NB4 (cell line): ENCODE measurements at places on chromosomes 2 and 18.

GRCh38 chr2:10002681-10003080, 40.7 kb upstream of the KLF11 start:
- no peak for DNase-seq

- no peak for DNase-seq
Observed at GRCh38 chr18:1691863-1692262, 787.2 kb downstream of the ADCYAP1 start.

- DNase-seq = no peak
Observed at GRCh38 chr2:196980473-196980872, 54.0 kb upstream of the PGAP1 start.

- DNase-seq = no peak
Observed at GRCh38 chr2:95761556-95761955, 169.8 kb downstream of the TRIM43 start.

DNA sequence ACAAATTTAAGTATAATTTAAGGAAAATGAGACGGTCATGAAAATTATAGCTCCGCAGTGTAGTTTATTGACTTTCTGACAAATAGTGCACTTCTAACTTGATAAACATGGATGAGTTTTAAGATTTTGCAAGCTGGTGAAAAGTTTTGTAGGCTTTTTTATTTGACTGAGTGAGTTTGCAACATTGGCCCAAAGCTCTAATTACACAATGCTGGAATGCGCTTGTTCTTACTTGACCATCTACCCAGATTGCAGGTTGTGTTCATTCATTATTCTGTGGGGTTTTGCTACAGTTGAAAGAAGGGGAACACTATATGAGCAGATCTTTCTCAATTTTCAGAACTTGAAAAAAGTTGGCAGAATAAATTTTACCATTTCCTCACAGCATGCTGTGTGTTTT, 13.5 kb downstream of the SPOPL start:
- peak; percentile 37 for DNase-seq

DNA sequence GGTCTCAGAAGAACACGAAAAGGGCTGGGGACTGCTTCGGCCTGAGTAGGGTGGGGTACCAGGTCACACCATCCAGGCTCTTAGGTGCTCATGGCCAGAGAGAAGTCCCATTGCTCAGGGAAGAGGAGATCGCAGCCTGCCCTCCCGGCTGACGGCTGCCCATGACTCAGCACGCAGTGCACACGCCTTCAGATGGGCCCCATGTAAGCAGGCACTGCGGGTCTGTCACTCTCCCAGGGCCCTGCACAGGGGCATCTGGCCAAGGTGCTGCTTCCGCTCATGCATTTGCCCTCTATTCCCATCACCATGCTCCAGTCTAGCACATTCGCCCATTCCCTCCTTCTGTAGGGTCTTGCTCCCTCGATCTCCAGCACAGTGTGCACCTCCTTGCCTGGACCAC, 34.7 kb downstream of the SFXN5 start:
- peak; percentile 57 for DNase-seq

- no peak for DNase-seq
Observed at GRCh38 chr2:36918307-36918706, 48.0 kb downstream of the STRN start.

DNA sequence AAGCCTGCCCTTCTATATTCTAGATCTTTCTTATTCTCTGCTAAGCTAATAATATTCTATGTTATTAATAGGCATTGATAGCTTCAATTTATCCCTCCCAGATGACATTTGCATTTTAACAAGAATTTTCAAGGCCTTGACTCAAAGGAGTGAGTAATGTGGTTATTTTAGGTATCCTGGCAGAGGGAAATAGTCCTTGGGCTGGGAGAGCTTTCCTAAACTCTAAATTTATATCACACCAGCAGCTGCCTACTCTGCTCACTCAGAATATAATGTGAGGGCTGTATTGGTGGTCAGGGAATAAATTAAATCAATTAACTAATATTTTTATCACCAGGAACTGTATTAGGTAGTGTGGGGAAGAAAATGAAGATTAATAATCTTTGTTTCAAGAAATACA, 74.8 kb upstream of the ADAM23 start:
- DNase-seq = no peak

GRCh38 chr2:168740360-168740759, 62.1 kb upstream of the NOSTRIN start:
- DNase-seq = no peak

GRCh38 chr2:4898706-4899105, 793.5 kb upstream of the SOX11 start:
- DNase-seq = no peak

- DNase-seq = no peak
Observed at GRCh38 chr18:22346401-22346952, 71.2 kb downstream of the CTAGE1 start.

DNA sequence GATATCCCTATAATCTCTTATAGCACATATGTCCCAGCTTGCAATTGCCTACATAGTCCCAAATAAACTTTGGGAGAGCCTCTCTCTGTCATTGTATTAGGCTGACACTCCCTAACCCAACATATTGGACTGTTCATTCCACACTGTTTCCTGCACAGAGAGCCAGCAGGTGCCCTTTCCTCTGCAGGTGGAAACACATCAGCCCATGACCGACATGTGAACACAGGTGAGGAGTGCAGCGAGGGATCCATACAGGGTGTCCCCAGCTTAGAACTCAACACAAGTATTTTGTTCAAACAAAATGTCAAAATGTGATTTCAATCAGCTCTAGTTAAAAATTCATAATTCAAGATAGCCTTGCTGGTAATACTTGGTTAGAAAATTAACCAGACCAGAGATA, 49.9 kb upstream of the TPO start:
- no peak for DNase-seq

GRCh38 chr2:171880774-171881173, 13.3 kb downstream of the SLC25A12 start:
- DNase-seq = no peak

GRCh38 chr2:124327303-124327702, 302.2 kb downstream of the CNTNAP5 start:
- no peak for DNase-seq

GRCh38 chr2:21890716-21891115, 766.9 kb downstream of the TDRD15 start:
- no peak for DNase-seq

DNA sequence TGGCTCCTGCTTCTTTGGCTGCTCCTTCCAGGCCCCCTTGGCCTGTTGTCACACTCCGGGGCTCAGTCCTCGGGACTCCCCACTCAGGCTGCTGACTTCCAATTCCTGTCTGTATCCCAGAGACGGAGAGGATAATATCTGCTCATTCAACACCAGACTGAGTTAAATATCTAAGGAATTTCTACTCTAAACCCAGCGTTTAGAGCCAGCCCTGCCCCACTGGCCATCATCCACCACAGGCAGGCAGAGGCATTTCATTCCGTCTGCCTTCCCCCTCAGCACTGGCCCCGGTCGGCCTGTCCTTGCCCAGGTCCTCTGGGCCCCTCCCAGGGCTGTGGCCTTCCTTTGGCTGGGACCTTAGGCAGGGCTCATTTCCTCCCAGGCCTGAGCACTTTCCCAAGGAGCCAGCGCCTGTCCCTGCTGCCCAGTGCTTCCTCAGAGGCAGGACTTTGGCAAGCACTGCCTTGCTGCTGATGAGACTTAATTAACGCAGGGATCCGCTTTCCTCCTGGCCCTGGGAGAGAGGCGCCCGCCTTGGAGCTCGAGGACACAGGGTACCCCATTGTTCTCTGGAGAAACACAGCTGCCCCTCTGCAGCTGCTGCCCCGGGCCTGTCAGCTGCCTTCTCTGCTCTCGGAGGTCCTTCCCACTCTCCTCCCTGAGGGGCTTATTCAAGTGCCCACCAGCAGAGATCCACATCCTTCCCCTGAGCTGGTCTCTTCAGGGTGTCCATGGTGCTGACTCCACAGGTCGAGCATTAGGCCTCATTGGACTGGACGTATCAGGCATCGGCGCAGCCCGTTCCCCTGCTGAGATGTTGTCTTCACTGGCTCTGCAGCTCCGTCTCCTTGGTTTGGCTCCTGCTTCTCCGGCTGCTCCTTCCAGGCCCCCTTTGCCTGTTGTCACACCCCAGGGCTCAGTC, 42.8 kb downstream of the ATOH8 start:
- DNase-seq = no peak

DNA sequence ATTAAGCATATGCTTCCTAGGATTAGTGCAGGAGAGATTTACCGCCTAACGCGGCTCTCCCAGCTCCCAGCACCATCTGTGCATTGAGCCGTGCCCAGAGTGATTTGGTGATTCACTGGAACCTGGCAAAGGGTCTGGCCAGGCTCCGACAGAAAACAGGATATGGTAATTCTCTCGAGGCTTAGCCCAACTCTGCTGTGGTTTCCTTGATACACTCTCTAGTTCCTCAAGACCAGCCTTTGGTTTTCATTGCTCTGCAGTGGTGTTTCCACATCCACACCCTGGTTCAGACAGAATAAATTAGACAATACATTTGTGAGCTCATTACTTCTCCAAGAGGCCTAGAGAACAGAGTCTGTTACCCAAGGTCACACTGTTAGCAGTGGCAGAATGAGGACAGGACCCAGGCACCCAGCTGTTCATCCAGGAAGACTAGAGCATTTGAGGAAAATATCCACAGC, 23.0 kb upstream of the SMAD2 start:
- DNase-seq = peak; percentile 98

- no peak for DNase-seq
Observed at GRCh38 chr2:128380961-128381938, 62.6 kb upstream of the HS6ST1 start.

- DNase-seq = no peak
Observed at GRCh38 chr18:2240311-2240705, 331.0 kb downstream of the METTL4 start.

DNA sequence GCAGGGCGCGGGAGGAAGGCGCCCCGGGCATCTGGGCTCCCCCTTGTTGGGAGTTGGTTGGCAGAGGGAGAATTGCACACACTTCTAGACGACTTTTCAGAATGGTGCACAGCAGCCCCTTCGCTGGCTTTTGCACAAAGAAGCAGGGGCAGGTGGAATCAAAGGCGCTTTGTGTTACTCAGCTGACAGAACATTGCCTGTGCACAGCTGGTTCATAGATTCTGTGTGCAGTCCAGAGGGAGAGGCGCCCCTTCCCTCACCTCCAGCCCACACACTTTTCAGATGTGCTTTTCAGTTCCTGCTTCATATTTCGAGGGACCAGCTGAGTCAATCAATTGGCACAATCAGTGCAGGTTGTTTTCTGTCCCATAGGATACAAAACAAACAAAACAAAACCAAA, 348.4 kb upstream of the RAB12 start:
- DNase-seq = no peak

DNA sequence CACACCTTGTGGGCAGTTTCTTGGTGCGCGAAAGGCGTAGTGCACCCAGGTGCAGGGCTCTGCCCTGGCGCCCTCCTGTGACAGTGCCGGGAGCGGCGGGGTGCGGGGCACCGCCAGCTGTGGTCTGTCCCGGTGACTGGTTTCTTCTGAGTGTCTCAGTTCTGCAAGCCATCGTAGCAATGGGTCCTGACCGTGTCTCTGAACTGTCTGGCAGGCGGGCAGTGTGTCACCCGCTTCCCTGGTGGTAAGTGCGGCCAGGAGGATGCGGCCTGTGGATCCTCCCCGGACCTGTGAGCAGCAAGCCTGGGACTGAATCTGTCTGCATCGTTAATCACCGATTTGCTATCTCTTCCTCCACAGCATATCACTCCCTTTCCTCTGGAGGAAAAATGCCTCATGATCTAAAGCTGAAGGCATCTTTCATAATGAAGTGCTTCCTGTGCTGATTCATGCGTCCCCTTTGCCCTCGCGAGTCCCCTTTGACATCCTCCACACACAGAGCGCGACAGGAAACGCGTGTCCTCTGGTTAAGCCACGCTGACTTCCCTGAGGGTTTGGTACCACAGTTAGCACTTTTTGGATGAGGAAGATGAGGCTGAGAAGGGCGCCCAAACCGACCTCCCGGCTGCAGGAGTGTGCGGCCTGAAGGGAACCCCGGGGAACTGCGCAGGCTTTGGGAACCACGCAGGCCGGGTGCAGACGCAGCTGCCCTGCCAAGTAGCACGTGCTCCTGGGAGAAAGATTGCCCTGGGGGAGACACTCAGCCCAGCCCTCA, 416.0 kb upstream of the HS6ST1 start:
- DNase-seq = peak; percentile 96

- DNase-seq = no peak
Observed at GRCh38 chr2:24409171-24409570, 48.8 kb upstream of the ITSN2 start.

GRCh38 chr2:180122874-180123273, 115.8 kb upstream of the CWC22 start:
- DNase-seq = no peak

- peak; percentile 59 for DNase-seq
Observed at GRCh38 chr2:181178823-181179412, 198.5 kb downstream of the UBE2E3 start.

GRCh38 chr2:240052524-240052923, 797 bp downstream of the OR6B3 start:
- no peak for DNase-seq

- DNase-seq = no peak
Observed at GRCh38 chr2:239459606-239460005, 58.8 kb upstream of the HDAC4 start.

- DNase-seq = no peak
Observed at GRCh38 chr2:128666596-128666995, 347.9 kb upstream of the HS6ST1 start.

DNA sequence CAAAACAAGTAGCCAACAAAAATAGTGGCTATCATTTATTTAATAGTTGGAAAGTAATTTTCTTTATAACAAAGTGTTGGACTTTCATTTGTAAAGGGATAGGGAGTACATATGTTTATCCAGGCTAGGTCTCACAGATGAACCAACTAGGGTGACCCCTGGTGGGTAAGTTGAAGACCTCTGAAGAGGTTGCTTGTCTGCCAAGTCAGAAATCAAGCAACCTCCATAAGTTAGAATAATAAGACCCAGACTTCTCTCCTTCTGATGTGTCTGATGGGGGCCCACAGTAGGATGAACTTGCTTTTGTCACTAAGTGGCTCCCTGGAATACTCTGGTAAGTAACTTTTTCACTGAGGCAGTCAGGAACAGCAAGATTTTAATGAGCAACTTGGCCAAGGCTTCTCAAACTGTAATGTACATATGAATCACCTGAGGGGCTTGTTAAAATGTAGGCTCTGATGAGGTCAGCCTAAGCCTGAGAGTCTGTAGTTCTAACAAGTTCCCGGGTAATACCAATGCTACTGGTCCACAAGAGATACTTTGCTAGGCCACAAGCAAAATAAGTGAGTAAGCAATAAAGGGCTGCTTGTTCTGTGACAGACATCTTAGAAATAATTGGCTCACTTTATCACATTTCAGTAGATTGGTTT, 319.6 kb downstream of the PIK3C3 start:
- peak; percentile 38 for DNase-seq

- no peak for DNase-seq
Observed at GRCh38 chr18:7750966-7751365, 183.8 kb downstream of the PTPRM start.

DNA sequence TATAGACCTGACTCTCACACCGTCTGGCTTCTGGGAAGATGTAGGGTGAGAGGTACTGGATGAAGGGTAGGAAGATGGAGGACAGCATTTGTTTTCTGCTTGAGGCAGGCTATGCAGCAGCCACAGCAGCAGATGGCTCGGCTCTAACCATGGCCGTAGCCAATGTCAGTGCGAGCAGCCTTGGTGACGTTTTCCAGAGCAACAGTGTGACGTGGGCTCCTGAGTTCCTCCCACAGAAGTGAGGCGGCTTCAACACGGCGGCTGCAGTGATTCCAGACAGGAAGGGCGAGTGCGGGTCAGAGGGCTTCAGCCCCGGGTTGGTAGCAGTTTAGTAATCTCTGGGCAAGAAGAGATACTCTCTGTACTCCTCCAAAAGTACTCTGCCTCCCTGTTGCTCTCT, 133.0 kb upstream of the MYT1L start:
- DNase-seq = no peak

GRCh38 chr2:196839574-196839973, 30.4 kb upstream of the C2orf66 start:
- peak; percentile 13 for DNase-seq
